NCI-H2081 treated with DMSO at 0.1 percent for 48 hours (cell line): ENCODE measurements at places on chromosomes 1 and 21.

DNA sequence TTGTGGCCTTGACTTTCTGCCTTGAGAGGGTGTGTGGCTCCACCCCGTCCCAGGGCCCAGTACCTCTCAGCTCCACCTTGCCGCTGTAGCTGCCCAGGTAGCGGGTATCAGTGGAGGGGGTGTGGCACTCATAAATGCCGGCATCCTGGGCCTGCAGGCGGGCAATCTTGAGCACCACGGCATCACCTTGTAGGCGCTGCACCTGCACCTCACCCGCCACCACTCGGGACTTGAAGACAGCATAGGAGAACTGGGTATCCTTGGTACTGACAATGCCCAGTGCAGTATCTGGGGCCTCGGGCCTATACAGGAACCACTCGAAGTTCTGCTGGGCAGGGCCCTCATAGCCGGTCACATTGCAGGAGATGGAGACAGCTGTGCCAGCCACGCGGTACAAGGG is 3.6 kb downstream of the IGSF8 start:
- DNase-seq: no peak

DNA sequence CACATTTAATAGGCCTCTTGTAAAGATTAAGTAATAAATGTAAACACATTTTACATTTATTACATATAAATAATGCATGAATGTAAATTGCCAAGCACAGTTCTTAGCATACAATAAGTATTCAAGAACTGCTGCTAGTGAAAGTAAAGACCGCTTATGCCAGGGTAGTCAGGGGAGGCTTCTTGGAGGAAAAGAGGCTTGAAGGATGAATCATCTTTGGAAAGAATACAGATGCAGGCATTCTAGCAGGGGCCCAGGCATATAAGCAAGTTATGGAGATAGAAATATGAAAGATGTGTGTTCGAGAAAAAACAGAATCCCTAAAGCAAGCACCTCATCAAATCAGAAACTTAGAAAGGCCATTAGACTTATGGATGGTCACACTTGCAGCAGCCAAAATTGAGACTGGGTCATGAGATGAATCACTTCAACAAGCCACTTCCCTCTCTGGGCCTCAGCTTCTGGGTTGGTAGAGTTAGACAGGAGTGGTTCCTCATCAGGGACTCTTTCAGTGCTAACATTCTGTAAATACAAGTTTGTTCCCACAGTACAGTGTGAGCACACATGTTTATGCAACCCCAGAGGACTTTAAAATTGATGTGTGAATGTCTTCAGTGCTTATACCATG is 79.8 kb upstream of the ROR1 start:
- DNase-seq: no peak

- no peak for DNase-seq
Observed at GRCh38 chr1:89739013-89739843, 81.6 kb upstream of the LRRC8D start.

- DNase-seq: no peak
Observed at GRCh38 chr1:202078241-202078640, 44.5 kb upstream of the GPR37L1 start.

DNA sequence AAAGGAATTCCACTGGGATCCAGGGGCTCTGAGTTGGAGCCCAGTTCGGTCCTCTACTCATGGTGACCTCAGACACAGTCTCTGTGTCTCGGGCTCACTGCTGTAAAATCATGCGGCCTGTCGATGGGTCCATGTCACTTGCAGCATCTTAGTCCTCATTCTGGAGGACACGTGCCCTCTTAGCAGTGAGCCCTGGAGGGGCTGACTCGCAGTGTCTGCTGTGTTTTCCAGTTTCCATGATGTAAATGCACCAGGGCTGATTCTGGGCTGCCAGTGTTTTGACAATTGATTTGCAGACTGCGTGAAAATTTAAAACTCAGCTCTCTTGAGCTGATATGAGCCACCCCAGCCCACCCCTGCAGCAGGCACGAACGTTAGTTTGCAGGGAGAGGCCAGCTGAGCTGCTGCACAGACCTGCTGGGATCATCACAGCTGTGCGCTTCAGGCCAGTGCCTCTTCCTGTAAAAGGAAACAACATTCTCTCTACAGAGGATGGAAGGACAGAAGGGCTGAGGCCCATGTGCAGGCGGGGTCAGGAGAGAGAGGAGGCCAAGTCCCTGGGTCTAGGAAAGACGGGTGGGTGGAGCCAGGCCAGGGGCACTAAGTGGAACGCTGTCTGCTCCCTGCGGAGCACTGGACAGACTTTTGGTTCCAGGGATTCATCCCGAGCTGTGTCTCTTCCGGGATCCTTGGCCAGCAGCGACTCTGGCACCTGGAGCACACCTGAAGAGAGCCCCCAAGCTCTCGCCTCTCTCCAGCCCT is 42.6 kb downstream of the RSPH1 start:
- DNase-seq: no peak

GRCh38 chr1:30012455-30013440 is 710.6 kb downstream of the MATN1 start:
- DNase-seq: no peak

GRCh38 chr1:108878678-108879077 is 1.9 kb downstream of the GPSM2 start:
- no peak for DNase-seq

DNA sequence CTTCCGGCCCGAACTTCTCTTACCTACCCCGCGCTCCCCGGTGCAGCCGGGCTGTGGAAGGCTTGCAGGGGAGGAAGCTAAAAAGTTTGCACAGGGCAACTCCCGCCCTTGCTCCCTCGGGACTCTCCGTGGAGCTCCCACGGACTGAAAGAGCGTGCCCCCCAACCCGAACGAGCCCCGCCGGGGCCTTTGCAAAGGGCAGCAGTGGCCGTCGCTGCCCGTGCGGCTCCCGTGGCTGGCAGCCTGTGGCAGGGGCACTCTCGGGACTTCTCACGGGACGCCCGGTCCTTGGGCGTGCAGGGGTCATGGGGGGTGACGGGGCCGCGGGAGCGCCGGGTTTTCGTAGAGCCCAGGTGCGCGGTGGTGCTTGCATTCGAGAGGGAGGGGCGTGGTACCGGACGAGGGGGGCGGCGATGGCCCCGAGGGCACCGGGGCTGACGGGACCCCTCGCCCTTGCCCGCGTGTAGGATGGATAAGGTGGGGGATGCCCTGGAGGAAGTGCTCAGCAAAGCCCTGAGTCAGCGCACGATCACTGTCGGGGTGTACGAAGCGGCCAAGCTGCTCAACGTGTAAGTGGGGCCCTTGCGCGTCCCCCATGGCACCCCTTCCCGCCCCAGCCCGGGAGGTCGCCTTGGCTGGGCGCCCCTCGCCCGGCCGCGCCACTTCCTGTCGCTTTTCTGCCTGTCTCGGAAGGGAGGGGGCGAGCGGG is 711 bp downstream of the GADD45A start:
- DNase-seq: no peak

DNA sequence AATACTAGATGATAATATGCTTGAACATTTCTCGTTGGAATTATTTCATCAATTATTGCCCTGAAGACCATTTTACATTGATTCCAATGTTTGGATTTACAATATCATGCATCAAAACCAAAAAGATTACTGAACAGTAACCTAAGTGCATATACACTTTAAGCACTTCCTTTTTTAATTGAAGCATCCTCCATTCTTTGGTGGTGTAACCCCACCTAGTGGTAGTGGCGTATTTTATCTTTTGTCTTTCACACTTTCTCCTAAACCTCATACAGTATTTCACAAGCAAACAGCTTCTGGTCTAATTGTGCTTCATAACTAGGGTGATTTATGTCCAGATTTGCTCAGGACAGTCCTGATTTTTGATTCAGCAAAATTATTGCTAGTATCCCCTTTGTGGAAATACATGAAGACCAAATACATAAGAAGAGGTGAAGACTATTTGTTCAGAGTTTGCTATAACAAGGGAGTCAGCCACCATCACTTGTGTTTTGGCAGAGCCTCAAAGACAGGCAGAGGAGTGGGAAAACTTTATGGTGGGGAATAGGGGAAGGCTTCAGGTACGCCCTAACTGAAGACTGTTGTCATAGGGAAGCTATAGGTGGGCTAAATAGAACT is 3.4 kb upstream of the NVL start:
- peak; percentile 49 for DNase-seq

GRCh38 chr1:174968750-174969244 is 30.9 kb upstream of the CACYBP start:
- DNase-seq: no peak

DNA sequence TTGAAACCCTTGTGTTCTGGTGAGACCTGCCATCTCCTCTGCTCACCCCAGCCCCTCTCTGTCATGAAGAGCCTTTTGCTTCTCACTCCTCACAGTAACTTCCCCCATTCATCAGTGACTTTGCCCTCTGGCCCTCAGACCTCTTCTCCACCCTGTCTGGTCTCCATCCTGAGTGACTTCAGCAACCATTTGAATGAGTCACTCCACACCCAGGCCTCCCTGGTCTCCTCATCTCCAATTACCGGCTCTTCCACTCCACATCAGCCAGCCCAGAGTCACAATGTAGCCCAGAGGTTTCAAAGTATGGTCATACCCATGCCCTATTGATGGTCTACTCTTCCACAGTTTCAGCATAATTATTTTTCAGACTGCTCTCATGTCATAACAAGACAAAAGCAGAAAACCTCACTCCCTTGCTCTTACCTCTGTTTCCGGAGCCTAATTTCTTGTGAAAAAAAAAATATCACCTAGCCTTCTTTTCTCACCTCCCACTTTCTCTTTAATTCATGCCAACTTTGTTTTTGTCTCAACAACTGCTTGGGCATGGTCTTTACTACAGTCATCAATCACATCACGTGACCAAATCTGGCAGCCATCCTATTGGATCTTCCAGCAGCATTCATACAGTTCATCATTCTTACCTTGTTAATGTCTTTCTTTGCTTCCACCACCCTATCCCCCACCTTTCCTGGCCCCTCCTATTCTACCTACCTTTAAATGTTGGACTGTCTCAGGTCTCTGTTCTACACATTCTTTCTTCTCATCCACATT is 35.6 kb upstream of the NEK7 start:
- no peak for DNase-seq

DNA sequence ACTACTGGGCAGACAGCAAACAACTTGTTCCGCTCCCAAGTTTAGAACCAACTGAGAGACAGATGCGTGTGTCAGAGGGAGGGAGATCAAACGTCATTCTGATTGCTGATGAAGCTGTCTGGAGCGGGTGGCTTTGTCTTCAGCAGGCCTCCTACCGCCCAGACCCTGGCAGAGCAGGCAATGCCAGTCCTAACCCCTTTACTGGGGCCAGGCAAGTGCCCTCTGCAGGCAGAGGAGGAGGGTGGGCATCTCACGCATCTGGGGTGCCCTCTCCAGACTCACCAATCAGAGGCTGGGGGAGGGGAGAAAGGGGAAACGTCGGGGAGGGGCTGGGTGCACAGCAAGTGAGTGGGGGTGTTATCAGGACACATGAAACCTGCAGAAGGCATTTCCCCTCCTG is 126.6 kb downstream of the ACTL8 start:
- DNase-seq: no peak

- no peak for DNase-seq
Observed at GRCh38 chr1:17251246-17251645, 2.3 kb downstream of the PADI3 start.

- DNase-seq: no peak
Observed at GRCh38 chr1:67618285-67619018, 66.5 kb upstream of the GADD45A start.
